ENCODE measurements at places on chromosomes 1 and 21.

DNA sequence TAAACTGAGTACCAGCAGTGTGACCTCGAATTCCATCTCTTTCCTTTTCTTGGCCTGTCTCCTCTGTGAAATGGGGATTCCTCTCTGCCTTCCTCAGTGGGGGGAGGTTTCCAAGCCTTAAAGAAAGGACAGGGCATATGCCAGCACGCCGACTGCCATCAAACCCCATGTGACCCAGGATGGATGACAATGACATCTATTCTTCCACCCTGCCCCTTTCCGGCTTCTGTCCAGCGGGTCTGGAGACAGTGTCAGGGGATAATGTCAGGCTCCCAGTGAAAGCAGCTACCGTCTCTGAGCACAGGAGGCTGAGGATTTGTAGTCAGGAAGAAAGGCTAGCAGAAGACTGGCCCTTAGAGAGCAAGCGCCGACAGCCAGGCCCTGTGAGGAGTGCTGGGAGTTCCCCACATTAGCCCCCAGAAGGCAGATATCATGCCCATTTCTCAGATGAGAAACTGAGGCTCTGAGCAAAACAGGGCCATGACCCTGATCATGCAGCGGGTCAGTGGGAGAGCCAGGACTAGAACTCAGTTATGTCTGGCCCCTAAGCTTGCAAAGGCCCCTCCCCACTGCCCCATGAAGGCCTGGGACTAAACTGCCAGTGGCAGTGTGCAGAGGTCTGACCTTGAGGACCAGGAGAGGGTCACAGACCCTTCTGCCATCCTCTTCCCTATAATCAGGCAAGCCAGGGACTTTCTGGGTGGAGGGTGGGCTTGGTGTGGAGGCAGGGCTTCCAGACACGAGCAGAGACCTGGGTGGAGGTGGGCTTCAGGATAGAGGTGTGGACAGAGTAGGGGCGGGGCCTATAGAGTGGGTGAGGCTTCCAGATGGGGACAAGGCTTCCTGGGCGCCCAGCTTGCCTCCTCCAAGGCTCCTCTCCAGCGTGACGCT, 30.1 kb downstream of the CDCA8 start:
- DNase-seq = no peak

- DNase-seq = no peak
Measured at GRCh38 chr1:115222616-115223402, 115.2 kb downstream of the NGF start.

DNA sequence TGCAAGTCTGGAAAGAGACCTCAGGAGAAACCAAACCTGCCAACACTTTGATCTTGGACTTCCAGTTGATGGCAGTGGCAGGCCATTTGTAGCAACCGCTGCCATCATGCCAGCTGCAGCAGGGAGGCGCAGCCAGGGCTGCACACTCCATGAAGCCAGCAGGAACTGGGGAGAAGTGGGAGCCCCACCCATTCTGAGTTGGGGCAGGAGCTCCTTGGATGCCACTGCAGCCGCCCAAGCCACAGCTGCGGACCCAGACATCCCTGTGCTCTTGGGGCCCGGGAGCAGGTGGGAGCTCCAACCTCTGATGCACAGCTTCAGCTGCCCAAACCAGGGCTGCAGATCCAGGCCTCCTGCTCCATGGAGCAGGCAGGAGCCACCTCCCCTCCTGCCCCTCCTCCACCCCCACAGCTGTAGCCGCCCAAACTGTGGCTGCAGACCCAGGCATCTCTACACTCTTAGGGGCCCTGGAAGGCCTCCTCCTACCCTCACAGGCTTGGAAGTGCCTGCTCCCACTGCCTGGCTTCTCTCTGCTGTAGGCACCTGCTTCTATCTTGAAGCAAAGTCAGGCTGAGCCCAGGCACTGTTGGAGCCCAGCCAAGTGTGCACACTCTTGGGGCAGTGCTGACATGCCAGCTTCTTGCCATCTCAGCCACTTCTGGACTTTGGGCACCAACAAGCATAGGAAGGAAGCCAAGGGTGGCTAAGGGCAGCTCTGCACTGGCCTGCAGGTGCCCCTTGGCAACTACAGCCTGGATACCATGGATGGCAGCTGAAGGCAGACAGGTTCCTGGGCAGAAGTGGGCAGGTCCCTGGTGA, 20.0 kb upstream of the DISP1 start:
- no peak for DNase-seq

DNA sequence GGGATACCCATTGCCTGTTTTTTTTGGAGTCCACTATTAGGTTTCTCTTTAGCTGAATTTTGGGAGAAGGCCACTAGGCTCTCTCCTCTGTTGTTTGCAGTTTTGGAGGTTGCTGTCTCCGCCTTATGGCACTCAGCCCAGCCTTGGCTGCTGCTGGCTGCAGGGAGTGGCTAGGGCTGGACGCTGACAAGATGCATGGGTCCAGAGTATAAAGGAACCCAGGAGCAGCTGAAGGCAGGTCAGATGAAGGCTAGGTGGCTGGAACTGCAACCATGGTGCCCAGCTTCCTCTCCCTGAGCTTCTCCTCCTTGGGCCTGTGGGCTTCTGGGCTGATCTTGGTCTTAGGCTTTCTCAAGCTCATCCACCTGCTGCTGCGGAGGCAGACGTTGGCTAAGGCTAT, at the start of gene CYP4B1:
Gene CYP4B1, plus strand, starts transcription at position 237 of the 400 bp plus-strand sequence. Its CDS starts 36 bp downstream, at position 273.
- no peak for DNase-seq

Measured in CMK (cell line).